T follicular helper cell (primary cell): ENCODE measurements at places on chromosomes 6 and 20.

DNA sequence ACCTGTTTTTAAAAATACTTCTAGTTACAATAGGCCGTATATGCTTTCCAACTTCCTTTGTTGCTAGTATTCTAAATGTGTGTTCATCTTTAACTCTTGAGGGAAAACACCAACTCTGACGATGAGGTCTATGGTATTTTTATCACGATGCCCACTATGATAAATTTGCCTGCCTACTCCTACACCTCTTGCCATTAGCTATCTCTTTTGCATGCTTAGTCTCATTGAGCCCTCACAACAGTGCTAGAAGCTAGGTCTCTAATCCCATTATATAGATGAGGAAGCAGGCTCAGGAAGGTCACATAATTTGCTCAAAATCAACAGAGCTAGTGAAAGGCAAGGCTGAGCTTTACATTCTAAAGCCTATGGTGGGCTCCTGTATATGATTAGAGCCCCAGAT lies 13.2 kb downstream of the AAR2 start:
- DNase-seq: no peak

GRCh38 chr6:15395087-15395486 lies 149.2 kb downstream of the JARID2 start:
- no peak for DNase-seq

DNA sequence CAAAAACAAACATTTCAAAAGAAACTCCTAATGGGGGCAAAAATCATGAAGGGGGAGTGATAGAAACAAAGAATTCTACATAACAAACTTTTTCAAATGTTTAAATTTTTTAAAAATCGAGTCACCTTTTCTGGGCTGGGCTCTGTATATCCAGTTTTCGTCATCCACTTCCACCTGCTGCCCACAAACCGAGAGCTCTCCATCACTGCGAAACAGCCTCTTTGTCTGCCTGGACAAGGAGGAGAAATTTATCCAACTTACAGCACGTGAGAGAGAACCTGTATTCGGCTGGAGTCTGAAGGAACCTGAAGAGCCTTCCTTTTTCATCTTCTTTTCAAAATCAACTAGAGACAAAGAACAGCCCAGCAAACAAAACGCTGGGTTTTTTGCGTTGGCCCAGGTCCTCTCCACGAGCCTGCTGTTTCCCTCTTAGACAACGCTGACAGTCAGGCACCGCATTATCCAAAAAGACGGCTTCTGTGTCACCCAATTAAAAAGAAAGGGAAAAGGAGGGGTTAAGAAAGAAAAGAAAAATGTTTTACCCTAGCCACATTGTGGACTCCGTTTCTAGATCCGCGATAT lies 72.4 kb upstream of the NHSL1 start:
- DNase-seq: no peak

- DNase-seq: peak; percentile 4
These were observed 880 bp downstream of the ADNP start for GRCh38 chr20:50930139-50930975.

DNA sequence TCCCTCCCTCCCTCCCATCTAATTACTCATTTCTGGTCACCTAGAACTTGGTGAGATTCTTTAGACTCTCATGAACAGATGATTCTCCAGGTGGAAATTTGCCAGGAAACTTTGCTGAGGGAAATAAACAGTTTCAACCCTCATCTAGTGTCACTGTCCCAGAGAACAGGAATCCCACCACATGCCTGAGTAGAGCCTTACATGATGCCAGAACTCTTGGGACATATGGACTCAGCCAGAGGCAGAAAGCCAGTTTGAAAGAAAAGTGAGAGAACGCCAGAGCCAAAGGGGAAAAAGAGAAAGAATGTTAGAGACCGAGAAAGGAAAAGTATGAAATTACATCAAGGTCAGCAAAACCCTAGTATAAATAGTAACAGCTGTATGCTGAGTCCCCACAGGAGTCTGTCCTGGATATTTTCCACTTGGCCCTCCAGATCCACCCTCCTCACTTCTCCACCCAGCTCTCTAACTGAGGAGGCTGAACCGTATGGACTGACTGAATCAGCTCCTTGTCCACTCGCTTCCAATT lies 127.5 kb upstream of the COL21A1 start:
- no peak for DNase-seq

GRCh38 chr20:46563170-46563859 lies 12.9 kb upstream of the OCSTAMP start:
- DNase-seq: no peak

DNA sequence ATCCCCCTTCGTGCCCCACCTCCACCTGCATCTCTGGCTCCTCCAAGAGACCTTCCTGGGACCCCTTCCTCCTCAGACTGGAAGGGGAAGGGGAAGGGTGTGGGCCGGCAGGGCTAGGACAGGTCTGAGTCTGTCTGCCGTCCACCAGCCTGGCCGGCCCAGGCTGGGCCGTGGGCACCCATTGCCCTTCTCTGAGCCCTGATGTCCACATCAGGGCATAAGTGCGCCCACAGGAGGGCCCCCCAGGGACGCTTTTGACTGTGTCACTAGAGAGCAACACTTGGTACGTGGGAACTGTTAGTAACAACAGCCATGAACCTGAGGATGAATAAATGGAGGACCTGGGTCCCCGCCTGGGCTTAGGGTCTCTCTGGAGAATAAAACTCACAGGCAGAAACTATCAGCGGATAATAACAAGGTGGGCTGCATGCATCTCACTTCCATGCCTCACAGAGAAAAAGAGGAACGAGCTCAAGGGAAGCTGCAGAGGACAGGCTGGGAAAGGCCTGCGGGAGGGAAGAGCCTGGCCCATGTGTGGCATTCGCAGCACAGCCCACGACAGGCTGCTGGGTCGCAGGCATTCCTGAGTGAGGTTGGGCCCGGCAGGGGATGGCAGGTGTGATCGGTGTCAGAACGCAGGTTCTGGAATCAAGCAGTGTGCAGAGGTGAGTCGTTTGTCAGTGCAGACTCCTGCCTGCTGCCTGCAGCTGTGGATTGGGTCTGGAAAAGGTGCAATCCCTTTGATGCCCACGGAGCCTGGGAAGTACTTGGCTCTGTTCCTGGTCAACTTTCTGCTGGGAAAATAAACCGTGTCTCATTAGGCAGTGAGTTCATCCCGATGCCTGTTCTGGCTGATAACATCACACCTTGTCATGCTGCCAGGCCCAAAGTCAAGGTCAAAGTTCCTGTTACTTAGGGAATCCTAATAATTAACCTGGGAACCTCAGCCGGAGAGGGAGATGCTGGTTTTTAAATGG lies 60.9 kb downstream of the BCAS4 start:
- no peak for DNase-seq

DNA sequence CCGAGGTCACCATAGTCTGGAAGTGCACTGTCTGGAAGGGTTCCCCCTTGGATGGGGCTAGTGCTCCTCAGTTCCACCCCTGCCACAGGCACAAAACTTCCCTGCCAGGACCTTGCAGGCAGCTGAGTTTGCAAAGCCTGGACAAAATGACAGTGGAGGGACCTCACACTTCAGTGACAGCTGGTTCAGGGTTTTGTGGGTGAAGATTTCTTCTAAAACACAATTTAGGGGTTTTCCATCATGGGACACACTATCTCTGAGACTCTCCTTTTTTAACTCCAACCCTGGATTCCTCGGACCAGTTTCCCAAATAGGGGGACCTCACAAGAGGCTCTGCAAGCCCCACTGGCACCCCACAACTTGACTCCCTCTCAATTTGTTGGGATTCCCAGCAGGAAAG lies 33.6 kb upstream of the PREX1 start:
- no peak for DNase-seq

DNA sequence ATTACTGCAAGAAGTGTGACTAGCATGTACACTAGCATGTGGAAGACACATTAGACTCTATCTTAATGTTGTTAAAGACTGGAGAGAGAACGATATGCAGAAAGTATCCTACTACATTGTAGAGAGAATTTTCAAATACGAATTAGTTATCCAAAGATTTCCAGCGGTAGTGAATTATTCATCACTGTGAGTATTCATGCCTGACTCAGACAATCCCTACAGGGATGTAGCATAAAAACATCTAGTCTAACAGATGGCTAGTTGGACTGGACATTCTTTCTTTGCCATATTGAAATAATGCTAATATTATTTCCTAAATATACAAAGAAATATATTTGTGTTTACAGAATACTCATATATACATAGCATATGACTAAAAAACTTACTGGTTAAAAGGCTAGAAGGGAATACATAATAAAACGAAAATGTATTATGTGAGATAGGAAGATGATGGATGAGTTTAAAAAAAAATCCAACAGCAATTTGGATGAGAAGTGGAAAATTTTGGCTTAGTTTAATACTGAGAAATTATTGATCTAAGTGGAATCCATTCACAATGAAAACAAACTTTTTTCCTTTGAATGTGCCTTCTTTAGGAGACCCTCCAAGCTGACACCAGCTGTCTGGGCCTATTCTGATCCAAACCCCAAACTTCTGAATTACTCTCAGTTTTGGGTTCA lies 580.7 kb downstream of the RFPL4B start:
- no peak for DNase-seq

DNA sequence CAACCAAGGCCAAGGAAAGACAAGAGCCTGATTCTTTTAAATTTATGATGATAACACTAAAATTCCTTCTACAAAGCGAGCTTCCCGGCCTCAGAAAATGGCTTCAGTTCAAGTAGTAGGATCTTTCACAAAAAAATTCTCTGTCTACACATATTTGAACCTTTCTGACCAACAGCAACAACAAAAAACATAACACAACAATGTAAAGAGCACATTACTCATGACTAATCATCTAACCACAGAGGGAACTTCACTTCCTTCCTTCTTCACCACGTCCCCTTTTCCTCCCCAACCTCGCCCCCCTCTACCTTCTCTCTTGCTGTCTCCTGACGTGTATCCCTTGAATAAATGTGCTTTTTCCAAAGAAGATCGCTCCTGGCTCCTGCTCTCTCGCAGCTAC lies 228.2 kb downstream of the MYLK4 start:
- DNase-seq: no peak

- DNase-seq: no peak
These were observed 14.2 kb downstream of the E2F3 start for GRCh38 chr6:20415712-20416454.

GRCh38 chr6:72987301-72987700 lies 238.0 kb downstream of the KHDC1L start:
- no peak for DNase-seq

GRCh38 chr20:58162986-58163385 lies 65.5 kb downstream of the ANKRD60 start:
- DNase-seq: no peak

- DNase-seq: no peak
These were observed 58.0 kb downstream of the APCDD1L start for GRCh38 chr20:58457083-58457695.

DNA sequence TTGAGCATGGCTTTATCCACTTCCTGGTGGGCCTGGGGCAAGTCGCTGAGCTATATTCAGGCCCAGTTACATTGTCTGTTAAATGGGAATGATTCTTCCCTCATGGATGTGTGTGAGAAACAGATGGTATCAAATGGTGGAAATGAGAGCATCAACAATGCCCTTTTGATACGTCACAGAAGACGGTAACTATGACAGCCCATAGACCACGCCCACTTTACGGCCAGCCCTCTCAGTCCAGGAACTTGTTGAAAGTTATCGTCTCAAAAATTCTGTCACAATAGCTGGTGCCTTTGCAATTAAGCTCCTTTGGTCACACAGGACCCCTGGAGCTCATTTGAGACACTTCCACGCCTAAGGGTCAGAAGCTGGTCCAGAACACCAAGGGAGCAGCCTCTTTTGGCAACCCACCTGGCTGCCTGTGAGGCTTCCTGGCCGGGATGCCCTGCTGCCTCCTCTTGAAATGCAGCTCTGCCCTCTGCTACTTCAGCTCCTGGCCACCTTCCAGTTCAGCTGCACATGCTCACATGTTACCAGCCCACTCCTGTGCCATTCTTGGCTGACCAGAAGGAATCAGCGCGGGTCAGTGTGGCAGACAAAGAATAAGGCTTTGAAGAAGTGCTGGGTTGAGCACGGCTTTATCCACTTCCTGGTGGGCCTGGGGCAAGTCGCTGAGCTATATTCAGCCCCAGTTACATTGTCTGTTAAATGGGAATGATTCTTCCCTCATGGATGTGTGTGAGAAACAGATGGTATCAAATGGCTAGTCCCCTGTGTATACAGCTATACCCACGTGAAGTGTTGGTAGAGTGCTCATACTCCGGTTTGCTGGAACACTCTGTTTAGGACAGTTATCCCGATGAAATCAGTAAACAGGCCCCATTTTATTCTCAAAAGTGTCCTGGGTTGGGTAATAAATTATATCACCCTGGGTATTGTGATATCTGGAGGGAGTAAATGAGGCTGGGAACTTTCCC lies 199.2 kb upstream of the SUPT3H start:
- no peak for DNase-seq

DNA sequence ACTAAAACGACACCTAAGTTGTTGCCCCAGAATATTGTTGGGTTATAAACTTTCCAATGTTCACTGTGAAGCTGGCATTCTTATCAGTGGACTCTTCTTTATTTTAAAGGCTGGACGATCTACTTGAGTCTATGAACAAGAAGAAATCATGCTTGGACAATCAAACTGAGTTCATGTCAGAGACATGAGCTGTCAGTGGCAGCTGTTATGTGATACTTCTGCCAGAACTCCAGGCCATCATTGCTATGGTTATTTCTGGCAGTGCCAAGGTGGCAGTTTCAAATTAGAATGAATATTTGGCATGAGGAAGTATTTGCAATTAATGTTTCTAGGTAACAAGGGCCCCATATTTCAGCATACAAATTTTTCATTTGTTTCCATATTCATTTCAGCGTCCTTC lies 417.3 kb downstream of the LMBRD1 start:
- no peak for DNase-seq

GRCh38 chr6:66478705-66479104 lies 771.7 kb upstream of the EYS start:
- DNase-seq: no peak

DNA sequence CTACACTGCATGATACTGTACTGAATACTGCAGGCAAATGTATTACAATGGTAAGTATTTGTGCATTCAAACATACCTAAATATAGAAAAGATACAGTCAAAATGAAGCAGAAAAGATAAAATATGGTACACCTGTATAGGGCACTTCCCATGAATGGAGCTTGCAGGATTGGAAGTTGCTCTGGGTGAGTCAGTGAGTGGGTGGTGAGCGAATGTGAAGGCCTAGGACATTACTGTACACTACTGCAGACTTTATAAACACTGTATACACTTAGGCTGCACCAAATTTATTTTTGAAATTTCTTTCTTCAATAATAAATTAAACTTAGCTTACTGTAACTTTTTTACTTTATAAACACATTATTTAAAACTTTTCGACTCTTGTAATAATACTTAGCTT lies 213.1 kb downstream of the ATXN1 start:
- no peak for DNase-seq

- no peak for DNase-seq
These were observed 29.4 kb downstream of the SIM1 start for GRCh38 chr6:100435299-100435698.

DNA sequence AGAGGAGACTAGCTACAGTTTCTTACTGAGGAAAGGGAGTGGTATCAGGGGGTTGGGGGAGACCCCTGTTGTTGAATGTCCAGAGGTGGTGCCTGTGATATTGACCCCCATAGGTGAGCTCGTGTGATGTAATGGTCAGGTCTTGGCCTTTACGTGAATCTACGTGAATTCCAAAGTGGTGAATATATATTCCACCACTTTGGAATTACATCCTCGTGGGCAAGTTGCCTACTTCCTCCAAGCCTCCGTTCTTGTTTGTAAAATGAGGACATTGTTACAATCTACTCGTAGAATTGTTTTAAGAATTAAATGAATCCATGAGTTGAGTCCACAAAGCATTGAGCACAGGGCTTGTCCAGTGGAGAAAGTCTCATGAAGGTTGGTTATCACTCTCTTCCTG lies 47.3 kb downstream of the TSHZ2 start:
- no peak for DNase-seq
